ENCODE measurements at places on chromosomes 11 and 22.

GRCh38 chr11:68831124-68831523, 10.6 kb downstream of the CPT1A start:
- no peak for DNase-seq

DNA sequence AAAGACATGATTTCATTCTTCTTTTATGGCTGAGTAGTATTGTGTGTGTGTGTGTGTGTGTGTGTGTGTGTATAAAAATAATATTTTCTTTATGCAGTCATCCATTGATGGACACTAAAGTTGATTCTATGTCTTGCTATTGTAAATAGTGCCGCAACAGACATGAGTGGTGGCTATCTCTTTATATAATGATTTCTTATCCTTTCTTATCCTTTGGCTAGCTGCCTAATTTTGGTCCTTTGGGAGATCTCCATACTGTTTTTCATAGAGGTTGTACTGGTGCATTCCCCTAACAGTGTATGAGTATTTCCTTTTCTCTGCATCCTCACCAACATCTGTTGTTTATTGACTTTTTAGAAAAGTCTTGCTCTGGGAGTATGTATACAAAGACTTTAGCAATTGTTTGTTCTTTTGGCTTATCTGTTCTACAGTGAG, 107.0 kb downstream of the STIM1 start:
- DNase-seq, result no peak

- DNase-seq, result peak; percentile 78
Measured at GRCh38 chr11:10407055-10407454, 48.0 kb upstream of the AMPD3 start.

GRCh38 chr11:133026952-133027351, 505.3 kb downstream of the OPCML start:
- DNase-seq, result no peak

DNA sequence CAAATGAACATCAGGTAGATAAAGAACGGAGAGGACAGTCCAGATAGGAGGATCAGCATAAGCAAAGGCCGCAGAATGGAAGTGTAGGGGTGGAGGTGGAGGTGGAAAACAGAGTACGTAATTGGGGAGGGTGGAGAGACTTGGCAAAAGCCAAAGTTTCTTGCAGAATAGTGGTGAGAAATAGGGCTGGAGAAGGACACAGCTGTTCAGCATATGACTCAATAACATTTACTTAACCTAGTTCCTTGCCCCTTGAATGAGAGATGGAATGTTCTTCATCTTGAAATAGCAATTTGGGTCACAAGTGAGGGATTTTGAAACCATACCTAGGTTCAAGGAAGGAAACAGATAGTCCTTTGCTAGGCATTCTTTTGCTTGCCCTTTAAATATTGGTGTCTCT, 235.9 kb upstream of the ARHGAP20 start:
- no peak for DNase-seq

GRCh38 chr11:108931168-108931567, 266.3 kb downstream of the DDX10 start:
- DNase-seq, result no peak

GRCh38 chr22:41447435-41448188, 1.0 kb upstream of the TOB2 start:
- peak; percentile 49 for DNase-seq

- no peak for DNase-seq
Measured at GRCh38 chr11:111115890-111116289, 129.6 kb upstream of the POU2AF2 start.

- no peak for DNase-seq
Measured at GRCh38 chr11:117662671-117663269, 134.2 kb downstream of the DSCAML1 start.

GRCh38 chr11:74011360-74012073, 2.6 kb upstream of the UCP3 start:
- DNase-seq, result no peak

GRCh38 chr11:44208976-44209603, 100.8 kb downstream of the ALX4 start:
- DNase-seq, result no peak

DNA sequence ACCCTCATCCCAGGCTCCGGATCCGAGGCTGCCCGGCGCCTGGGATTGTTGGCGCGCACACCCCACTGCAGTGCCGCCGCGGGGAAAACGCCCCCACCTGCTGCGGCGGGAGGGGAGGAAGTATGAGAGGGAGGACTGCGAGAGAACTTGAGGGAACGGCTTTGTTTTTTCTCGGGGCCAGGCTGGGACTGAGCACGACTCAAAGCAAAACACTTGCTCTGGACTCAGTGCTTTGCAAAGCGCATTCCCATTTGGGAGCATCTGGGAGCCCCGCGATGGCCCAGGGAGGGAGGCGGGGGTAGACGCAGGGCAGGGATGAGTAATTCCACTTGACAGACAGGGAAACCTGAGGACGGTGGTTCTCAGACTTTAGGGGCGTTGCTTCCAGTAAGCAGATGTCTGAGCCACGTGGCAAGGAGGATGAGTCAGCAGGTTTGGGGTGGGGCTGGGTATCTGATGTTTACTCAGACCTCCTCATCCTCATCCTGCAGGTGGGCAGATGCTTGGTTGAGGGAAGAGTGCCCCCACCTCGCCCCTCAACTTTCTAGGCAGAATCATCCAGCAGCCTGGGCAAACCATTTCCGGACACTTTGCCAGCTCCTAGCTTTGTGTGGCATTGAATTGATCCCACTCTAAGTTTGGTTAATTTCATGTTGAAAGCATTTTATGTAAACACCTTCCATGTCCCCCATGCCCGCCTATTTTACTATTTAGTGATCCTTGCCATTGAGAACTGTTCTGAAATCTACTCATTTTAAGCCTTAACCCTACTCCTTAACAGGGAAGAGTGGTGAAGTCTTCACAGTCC, 1.5 kb downstream of the MIAT start:
- DNase-seq, result peak; percentile 44

GRCh38 chr11:66443602-66444001, 5.0 kb upstream of the MRPL11 start:
- peak; percentile 93 for DNase-seq

GRCh38 chr22:37610480-37611129, 2.0 kb downstream of the GGA1 start:
- peak; percentile 86 for DNase-seq

DNA sequence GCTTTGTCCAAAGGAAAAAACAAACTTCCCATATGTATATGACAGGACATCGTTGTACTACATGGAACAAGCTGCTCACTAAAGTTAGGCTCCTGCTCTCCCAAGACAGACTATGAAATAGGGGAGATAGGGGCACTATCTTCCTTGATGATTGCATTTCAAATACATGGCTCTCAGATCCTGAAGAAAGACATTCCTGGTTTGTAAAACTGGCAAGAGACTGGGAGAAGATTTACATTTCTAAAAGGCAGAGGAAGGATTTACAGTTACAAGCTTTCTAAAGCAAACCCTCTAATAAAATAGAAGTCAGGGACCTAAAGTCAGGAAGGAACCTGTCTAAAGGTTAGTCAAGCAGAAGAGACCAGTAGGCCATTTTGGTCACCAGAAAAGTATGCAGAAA, 103.7 kb downstream of the SLC17A6 start:
- no peak for DNase-seq

DNA sequence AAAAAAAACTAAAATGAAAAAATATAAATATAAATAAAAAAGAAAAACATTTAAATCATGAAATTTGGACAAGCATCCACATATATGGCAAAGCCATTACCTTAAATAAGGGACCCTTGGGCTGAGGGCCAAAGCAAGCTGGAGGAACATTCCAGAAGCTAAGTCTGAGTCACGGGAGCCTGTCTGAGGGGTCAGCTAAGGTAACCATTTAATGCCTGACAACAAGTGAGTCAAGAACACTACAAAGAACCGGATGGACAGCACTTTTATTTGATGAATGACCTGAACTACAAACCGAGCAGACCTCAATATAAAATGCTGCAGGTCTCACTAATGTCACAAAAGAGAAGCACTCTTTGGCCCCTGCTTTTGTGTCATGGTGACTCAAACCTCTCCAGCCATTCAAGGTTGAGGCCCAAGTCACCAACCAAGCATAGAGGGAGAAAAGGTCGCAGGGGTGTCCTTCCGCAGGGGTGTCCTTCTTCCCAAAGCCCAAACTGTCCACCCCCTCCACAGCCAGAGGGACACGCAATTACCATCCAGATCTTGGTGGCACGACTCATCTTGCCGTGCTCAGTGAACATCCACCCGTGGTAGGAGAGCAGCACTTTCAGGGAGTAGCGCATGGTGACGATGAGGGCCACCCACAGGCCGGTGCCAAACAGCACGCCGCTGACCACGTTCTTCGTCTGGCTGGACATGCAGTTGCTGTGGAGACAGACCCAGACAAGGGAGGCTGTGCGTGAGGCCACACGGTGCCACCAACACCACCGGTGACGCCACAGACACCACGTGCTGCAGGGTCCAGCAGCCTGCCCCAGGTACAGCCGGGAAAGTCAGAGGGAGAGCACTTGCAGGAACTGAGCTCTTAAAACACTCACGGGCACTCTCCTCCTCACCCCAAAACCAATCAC, 34.5 kb downstream of the CPT1A start:
- DNase-seq, result no peak

- DNase-seq, result peak; percentile 100
Measured at GRCh38 chr11:62025487-62026105, 58.2 kb upstream of the FTH1 start.

- DNase-seq, result no peak
Measured at GRCh38 chr11:104549019-104549418, 349.2 kb downstream of the CASP12 start.

DNA sequence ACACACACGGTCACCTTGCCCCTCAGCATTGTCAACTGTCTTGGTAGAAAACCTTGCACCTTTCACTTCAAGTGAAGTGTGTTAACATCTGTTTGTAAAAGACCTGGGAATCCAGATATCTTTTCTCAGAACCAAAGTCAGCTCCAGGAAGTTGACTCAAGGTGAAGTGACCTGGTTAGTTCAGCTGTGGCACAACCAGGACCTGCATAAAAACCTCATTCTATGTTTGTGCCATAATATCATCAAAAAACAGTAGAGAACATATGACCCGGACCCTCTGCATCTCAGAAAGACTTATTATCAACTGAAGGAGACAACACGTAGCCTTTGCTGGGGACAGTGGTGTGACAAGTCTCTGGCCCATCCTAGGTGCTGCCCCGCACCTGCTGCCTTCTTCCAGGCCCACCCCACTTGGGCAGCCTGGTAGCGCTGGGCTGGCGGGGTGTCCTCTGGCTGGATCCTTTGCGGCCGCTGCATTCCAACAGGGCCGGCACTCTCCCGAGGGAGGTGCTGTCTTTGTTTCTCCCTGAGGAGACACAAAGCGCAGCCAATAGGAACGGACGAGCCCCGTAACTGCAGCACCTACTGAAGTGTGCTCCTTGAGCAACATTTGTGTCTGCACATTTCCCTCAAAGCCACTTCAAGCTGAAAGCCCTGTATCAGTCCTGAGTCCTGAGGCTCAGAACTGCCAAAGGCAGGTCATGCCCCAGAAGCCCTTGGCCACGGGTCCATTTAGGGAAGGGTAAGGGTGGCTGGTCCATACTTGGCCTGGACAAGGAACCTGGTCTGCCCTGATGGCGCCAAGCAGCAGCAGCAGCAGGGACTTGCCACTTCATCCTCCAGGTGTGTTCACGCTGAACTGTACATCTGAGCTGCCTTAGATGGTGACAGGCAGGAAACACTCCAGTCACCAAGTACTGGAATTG, 25.2 kb downstream of the LRRC74B start:
- DNase-seq, result no peak

GRCh38 chr11:10529279-10529678, 11.7 kb downstream of the RNF141 start:
- no peak for DNase-seq

GRCh38 chr11:7239877-7240276, 11.8 kb upstream of the SYT9 start:
- no peak for DNase-seq

- peak; percentile 81 for DNase-seq
Measured at GRCh38 chr22:28943501-28943879, 60.1 kb downstream of the ZNRF3 start.

- no peak for DNase-seq
Measured at GRCh38 chr11:2317354-2318050, 15.7 kb downstream of the TSPAN32 start.

GRCh38 chr11:14124886-14125285, 162.4 kb downstream of the SPON1 start:
- no peak for DNase-seq

DNA sequence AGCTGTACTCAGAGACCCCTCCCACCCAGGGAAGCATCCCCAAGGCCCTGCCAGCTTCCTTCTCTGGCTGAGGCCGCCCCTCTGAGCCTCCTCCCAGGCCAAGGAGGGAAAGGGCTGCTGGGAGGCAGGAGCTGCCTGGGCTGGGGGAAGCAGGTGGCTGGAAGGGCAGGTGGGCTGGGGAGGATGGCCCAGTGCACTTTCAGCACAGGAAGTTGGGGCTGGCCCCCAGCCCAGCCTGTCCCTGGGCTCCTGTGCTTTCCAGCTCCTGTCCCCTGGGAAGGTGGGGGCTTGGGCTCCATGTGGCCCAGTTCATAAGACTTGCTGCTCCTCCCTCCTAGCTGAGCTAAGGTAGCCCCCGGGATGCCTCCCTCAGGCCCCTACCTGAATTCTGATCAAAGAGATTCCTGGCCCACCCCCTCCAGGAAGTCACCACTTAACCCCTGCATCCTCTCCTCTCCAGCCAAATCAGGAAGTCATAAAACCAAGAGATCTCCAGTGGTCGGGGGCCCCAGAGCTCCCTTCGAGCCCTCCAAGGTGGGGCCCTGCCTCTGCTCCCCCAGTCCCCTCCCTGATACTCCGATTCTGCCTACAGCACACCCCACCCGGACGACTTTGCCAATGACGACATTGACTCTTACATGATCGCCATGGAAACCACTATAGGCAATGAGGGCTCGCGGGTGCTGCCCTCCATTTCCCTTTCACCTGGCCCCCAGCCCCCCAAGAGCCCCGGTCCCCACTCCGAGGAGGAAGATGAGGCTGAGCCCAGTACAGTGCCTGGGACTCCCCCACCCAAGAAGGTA, 4.9 kb downstream of the PPP1CA start:
- DNase-seq, result no peak

DNA sequence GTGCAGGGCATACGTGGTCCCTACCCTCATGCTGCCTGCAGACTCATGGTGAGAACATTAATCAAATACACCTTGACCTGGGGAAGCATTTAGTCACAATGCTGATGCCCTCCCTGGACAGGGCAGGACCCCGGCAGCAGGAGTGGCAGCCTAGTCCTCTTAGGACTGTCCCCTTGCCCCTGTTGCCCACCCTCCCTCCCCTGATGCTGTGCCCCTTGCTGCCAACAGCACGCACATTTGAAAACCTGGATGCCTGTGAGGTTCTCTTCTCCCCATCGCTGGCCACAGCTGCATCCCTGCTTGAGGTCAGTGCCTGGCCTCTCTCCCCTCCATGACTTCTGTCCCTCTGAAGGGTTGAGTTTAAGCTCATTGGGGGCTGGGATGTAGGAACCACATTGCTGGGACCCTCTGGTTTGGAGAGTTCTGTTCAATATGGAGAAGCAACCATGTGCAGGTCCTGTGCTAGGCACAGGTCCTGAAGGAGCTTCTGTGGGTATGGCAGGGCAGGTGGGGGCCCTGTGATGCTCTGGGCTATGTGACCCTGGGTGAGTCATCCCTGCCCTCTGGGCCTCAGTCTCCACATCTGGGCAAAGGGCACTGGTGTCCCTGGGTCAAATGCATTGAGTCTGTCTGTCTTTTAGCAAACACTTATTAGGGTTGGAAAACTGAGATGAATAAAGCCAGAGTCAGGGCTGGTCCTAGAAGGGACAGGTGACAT, 31.3 kb downstream of the MYO7A start:
- DNase-seq, result no peak
